ENCODE measurements at places on chromosomes 1 and 21.

DNA sequence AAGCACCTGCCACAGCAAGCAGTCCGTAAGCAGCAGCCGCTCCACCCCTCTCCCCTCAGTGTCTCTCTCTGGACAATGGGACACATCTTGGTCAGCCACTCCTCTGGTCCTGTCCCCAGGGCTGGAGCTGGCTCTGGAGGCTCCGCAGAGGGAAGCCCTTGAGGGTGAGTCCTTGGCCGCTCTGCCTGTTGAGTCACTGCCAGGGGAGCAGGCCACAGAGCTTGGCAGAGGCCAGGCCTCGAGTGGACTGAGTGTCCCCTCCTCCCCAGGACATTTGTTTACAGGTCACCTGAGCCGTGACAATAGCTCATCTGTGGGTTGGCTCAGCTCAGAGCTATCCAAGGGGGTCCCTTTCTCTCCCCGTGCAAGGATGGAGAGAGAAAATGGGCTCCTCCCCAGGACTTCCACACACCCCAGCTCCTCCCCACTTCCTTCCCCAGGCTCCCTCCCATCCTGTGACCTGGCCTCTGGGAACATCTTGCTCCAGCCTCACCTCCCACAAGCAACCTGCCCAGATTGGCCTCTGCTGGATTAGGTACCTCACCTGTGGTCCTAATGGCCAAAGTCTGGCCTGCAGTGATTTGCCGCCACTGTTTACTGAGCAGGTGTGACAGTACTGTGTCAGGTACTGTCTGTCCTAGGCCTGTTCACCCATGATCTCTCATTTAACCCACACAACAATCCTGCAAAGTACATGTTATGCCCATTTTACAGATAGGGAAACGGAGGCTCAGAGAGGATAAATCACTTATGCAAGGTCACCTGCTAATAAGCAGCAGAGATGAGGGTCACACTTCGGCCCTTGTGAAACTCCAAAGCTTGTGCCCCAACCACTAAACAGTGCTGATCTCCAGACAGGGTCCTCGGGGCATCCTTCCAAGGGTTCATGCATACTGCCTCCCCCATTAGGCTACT is 4.8 kb downstream of the FAM131C start:
- H3K4me1 ChIP-seq = peaks cover 34% of the 10 kb centered on the region
- no peaks in the 10 kb centered on the region for H3K36me3 ChIP-seq
- DNase-seq = no peak
- no peak overlapping the region for H3K27ac ChIP-seq
- no peaks in the 10 kb centered on the region for H3K27me3 ChIP-seq

GRCh38 chr1:244212797-244213475 is 161.9 kb downstream of the ZBTB18 start:
- no peaks in the 10 kb centered on the region for H3K27me3 ChIP-seq
- H3K36me3 ChIP-seq = no peaks in the 10 kb centered on the region
- H3K4me1 ChIP-seq = no peaks in the 10 kb centered on the region
- no peak overlapping the region for H3K27ac ChIP-seq
- no peak for DNase-seq

DNA sequence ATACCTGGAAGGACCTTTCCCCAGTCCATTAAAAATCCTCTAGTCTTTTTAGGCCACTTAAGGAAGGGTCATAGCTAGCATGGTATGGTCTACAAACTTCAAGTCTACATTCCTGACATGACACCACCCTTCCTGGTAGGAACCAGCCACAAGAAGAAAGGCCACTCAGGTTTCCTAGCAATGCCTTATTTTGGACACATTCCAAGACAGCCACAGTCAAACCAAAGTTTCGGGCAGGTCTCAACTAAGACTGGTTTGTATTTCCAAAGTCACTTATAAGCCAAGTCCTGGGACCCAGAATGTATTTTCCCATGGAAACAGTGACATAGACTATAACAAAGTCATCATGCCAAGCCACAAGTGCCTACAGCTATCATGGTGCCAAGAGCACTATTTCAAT is 50.6 kb upstream of the SLC44A3 start:
- no peaks in the 10 kb centered on the region for H3K36me3 ChIP-seq
- DNase-seq = no peak
- peaks cover 4% of the 10 kb centered on the region for H3K4me1 ChIP-seq
- H3K27me3 ChIP-seq = no peaks in the 10 kb centered on the region

DNA sequence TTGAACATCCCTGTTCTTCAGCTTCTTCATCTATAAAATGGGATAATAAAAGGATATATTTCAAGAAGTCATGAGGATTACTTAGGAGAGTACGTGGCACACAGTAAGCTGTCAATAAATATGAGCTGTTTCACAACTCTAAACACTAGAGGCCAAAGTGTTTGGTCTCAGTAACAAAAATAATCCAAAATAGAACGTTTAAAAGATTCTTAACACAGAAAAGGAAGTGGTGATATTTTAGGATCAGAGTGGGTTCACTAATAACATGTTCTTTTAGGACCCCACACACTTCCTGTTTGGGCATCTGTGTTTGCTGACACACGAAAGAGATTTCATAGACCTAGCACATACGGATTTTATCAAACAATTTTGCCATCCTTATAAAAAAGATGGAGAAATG is 32.9 kb downstream of the TNFSF18 start:
- no peak overlapping the region for H3K27ac ChIP-seq
- no peaks in the 10 kb centered on the region for H3K27me3 ChIP-seq
- H3K4me3 ChIP-seq = no peak overlapping the region
- H3K36me3 ChIP-seq = no peaks in the 10 kb centered on the region
- DNase-seq = no peak
- no peaks in the 10 kb centered on the region for H3K4me1 ChIP-seq

DNA sequence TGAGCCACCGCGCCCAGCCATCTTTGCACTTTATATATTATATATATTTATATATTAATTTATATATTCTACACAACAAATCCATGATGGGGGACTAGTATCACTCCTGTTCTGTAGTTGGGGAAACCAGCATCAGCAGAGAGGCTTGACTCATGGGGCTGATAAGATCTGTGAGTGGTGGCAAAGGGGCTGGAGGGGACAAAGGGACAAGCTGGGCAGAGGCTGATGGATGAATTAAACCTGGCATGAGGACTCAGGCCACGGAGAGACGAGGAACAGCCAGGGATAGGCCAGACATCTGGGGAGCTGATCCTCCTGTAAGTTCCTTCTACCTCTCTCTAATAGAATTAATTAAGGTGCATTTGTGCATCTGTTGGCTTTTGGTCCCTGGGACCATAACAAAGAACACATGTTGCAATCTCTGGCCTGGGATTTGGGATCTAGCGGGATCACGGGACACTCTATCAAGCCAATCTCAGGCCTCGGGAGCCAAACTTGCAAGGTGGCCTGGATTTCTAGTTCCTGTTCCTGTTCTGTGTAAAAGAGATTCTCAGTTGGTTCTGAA is 7.6 kb downstream of the CNR2 start:
- peaks cover 2% of the 10 kb centered on the region for H3K4me1 ChIP-seq
- H3K27me3 ChIP-seq = peaks cover 33% of the 10 kb centered on the region
- no peak overlapping the region for H3K4me3 ChIP-seq

- no peaks in the 10 kb centered on the region for H3K4me1 ChIP-seq
- DNase-seq = no peak
- no peak overlapping the region for H3K27ac ChIP-seq
- H3K27me3 ChIP-seq = no peaks in the 10 kb centered on the region
- H3K36me3 ChIP-seq = no peaks in the 10 kb centered on the region
Observed at GRCh38 chr1:103191327-103191726, 83.0 kb upstream of the COL11A1 start.

DNA sequence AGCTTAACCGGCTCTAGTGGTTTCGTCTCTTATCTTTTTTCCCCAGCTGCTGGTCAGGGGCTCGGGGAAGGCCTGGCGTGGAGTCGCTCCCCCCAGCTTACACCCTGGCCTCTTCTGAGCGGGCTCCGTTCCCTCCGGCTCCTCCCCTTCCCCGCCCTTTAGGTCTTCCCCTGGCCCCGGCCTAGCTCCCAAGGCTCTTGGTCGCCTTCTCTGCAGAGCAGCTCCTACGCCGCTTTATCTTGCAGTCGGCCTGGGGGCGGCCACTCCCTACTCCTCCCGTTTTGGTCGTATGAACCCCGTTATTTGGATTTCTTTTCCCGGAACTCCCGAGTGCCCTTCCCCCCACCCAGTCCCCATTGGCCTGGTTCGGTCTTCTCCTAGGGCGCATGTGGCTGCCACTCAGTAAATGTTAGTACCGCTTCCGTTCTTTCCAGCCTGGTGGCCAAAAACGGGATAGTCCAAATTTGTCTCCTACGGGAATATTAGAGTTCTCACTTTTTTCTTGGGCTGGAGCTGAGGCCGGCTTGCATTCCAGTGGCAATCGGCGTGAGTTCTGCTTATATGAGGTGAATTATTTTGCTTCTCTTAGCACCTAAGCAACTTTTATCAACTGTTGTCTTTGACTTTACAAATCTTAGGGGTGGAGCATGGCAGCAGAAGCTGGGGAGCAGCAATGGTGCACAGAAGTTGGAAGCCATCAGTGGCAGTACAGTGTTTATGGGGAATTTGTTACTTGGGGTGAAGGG is 467 bp downstream of the THRAP3 start:
- H3K27ac ChIP-seq = peak overlapping the region; percentile 85
- peaks cover 42% of the 10 kb centered on the region for H3K36me3 ChIP-seq
- DNase-seq = peak; percentile 66
- peak overlapping the region; percentile 85 for H3K4me3 ChIP-seq

DNA sequence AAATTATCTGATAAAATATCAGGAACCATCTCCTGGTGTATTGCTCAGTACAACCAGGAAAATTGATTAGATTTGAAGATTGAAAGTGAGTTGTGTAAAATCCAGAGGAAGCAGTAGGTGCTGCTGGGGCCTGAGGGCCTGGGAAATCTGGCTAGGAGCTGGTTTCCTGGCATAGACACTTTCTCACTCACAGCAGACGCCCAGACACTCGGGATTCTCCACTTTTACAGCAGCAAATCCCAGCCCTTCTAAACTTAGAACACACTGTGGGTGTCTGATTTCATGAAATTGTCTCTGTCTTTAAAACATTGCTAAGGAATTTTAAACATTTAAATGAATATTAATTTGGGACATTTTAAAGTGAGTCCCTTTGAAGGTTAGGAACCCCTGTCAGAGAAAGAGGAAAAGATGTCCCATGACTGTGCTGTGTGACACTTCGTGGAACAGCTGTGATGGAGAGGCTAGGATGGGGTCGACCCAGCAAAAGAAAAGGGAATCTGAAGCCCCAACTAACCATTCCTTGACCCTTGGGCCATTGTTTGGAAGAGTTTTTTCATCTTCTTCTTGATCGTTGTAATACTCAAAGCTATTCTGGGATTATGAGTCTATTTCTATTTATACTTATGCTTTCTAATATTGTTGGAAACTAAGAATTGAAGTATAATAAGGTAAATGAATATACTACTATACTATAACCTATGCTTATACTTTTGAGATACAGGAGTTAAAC is 49.0 kb upstream of the VAMP3 start:
- H3K4me1 ChIP-seq = no peaks in the 10 kb centered on the region
- H3K36me3 ChIP-seq = no peaks in the 10 kb centered on the region
- H3K27me3 ChIP-seq = no peaks in the 10 kb centered on the region
- H3K27ac ChIP-seq = no peak overlapping the region
- no peak overlapping the region for H3K4me3 ChIP-seq

DNA sequence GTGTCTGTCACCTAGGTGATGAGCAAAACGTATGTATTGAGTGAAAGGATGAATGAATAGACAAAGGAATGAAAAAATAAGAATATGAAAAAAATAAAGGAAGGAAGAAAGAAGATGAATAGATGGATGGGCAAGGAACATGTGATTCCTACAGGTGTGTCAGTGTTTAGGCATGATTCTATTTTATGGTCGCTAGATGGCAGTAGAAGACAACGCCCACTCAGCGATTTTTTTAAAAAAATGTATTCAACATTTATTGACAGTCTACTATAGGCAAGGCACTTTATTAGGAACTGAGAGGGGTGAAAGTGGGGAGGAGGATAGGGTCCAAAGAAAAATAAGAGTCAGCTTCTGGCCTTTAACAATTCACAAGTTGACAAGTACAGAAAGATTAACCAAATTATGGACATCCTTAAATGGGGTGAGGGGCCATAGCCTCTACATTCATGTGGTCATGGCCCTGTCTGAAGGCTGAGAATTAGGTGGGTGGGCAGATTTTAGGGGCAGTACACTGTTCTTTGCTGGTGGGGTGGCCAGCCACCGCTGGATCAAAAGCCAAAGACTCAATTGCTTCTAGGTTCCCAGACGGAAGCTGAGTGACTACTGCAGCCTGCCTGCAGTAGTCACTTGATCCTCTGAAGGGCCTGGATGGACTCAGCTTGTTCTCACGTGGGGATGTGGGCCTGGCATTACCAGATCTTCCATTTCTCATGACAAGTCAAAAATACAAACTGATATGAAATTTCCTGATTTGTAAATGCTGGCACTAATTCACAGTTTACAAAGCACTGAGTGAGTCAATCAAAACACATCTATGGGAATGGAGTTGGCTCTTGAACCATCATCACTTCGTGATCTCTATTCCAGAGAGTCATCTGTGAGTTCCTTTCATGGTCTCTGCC is 83.9 kb downstream of the FASLG start:
- no peak for DNase-seq
- H3K36me3 ChIP-seq = no peaks in the 10 kb centered on the region
- H3K27me3 ChIP-seq = no peaks in the 10 kb centered on the region
- no peak overlapping the region for H3K27ac ChIP-seq
- no peak overlapping the region for H3K4me3 ChIP-seq

DNA sequence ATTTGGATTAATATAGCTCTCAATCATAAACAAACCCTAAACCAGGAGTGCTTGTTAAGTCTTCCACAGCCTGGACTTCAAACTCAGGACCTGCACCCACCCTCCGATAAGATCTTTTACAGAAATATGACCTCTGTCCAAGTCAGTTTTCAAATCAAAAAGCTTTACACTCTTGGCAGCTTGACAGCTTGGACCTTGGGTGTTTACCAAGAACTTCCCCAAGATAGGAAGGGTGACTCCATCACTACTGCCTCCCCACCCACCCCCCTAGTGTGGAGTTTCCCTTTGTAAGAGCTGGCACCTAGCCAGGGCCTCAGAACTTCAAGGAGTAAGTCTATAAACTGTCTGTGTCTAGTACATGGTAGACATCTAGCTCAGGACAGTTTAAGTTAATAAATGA is 9.6 kb downstream of the BCAR3 start:
- no peaks in the 10 kb centered on the region for H3K27me3 ChIP-seq
- DNase-seq = no peak
- peaks cover 16% of the 10 kb centered on the region for H3K36me3 ChIP-seq
- H3K4me3 ChIP-seq = no peak overlapping the region

Data from neuronal stem cell (in vitro differentiated cells).